ENCODE measurements at places on chromosomes 6 and 20.
A peak's percentile ranks its signal among the peaks of the same experiment; 100 is the strongest.

DNA sequence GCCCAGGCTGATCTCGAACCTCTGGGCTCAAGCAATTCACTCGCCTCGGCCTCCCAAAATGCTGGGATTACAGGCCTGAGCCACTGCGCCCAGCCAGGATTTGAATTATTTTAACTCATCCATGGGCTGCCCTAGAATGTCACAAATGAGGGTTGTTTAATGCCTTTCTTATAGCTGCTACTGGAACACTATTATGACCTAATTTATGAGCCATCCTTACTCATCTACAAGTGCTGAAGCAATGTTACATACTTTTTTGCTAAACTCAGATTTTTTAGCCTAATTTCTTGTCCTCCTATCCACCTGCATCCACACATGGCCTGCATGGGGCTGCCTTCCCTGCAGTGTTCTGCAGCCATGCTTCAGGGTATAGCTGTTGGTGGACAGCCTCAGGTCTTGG lies 59.9 kb downstream of the RTN4IP1 start:
- H3K4me3 ChIP-seq = no peak overlapping the region
- DNase-seq = no peak
- H3K27ac ChIP-seq = no peak overlapping the region
- no peaks in the 10 kb centered on the region for H3K27me3 ChIP-seq

GRCh38 chr20:2946988-2947961 lies 74.0 kb downstream of the PTPRA start:
- no peaks in the 10 kb centered on the region for H3K27me3 ChIP-seq
- no peaks in the 10 kb centered on the region for H3K36me3 ChIP-seq
- DNase-seq = no peak

- no peaks in the 10 kb centered on the region for H3K36me3 ChIP-seq
- no peak overlapping the region for H3K27ac ChIP-seq
- DNase-seq = peak; percentile 35
- no peaks in the 10 kb centered on the region for H3K27me3 ChIP-seq
- H3K4me3 ChIP-seq = no peak overlapping the region
- no peaks in the 10 kb centered on the region for H3K4me1 ChIP-seq
Measured at GRCh38 chr6:146905181-146905704, 299.0 kb upstream of the STXBP5 start.

DNA sequence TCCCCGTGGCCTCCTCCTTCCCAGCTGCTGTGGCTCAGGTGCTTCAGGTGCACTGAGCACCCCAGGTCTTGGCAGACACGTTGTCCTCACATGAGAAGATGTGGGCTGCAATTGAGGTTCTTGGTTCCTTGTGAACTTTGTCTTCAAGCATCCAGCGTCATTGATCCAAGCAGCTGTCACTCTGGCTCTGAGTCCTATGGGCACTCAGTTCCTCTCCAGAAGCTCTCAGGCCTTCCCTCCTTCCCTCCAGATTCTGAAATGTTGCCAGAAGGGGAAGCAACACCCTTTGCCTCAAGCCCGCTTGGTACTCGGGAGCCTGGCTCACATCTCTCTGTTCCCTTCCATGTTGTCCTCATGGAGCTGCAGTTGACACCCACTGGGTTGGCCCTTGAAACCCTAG lies 8.4 kb upstream of the MRGBP start:
- H3K4me3 ChIP-seq = no peak overlapping the region
- DNase-seq = no peak
- no peaks in the 10 kb centered on the region for H3K4me1 ChIP-seq
- H3K27me3 ChIP-seq = no peaks in the 10 kb centered on the region
- no peak overlapping the region for H3K27ac ChIP-seq
- H3K36me3 ChIP-seq = no peaks in the 10 kb centered on the region

DNA sequence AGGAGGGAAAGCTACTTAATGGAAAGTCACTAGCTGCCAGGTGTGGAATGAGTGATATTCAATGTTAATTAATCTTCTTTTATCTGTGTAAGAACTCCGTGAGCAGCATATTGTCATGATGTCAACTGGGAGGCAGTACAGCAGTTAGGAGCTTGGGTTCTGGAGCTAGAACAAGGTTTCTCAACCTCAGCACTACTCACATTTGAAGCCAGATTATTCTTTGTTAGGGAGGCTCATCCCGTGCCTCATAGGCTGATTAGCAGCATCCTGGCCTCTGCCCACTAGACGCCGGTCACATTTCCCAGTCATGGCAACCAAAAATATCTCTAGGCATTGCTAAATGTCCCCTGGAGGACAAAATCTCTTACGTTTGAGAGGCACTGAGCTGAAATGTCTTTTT lies 41.2 kb downstream of the BCAS1 start:
- H3K27ac ChIP-seq = no peak overlapping the region
- no peaks in the 10 kb centered on the region for H3K4me1 ChIP-seq
- DNase-seq = no peak
- no peak overlapping the region for H3K4me3 ChIP-seq
- H3K36me3 ChIP-seq = no peaks in the 10 kb centered on the region

DNA sequence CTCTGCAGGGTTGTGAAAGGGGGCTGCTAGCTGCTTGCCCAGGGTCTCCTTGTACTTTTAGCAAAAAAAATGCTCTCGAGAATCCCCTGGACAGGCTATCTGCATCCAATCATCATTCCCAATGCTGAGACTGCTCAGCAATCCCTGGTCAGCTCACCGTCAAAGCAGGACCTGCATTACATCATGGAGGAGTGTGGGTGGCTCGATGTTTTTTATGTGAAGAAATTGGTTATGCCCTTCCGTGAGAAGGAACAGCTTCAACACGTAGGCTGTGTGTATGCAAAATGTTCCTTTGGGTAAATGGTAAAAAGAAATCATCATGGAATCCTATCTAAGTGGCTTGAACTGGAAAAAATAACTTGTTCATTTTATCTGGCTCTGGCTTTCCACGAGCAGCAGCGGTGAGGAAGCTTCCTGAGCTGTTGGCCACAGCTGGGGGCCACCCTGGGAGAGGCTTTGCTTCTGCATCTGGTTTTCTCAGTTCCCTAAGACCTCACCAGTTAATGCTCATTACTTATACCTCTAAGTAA lies 111.4 kb downstream of the FYN start:
- no peak overlapping the region for H3K27ac ChIP-seq
- no peaks in the 10 kb centered on the region for H3K36me3 ChIP-seq
- DNase-seq = no peak
- H3K4me1 ChIP-seq = no peaks in the 10 kb centered on the region
- H3K4me3 ChIP-seq = no peak overlapping the region

All from pancreas (tissue), 10 donors.